Brain pericyte (primary cell): ENCODE measurements at places on chromosomes 12 and 14.

GRCh38 chr12:56631790-56632700 lies 1.9 kb upstream of the BAZ2A start:
- no peak for DNase-seq

DNA sequence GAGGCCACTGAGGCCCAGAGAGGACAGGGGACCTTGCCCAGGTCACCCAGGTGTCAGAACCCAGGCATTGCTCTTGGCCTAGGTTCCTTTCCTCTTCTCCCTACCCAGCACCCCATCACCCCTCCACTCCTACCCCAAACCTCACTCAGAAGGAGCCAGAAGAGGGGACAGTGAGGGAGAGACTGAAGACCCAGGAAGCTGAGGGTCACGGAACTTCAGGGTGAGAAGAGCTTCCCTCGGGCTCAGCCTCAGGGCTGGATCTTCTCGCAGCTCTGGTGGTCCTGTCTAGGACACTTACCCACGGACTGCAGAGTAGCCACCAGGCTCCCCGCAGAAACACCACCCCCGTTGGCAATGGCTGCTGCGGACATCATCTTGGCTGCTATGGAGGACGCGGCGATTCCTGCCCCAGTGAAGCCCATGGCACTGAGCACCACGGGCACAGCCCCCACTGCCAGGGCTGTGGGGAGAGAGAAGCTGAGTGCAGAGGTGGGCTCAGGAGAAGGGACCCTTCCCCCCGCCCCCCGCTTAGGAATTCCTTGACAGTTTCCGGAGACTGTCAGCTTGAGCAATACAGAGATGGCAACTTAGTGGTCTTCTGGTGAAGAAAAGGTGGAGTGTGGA lies 1.1 kb downstream of the IFI27L2 start:
- DNase-seq: no peak

DNA sequence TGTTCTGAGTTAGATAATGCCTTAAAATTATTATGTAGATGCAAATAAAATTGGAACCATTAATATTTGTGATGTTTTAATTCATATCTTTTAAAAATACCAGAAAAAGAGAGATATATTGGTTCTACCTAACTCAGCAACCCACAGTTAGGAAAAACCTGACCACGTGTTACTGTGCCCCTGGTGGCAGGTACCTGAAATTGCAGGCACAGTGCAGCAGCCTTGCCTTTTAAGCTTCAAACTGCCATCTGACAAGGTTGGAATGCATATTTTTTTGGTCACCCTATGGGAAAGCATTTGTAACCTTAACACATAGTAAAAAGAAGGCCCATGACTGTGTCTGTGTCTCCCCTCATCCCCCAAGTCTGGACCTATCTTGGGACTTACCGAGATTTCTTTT lies 109.4 kb upstream of the NOS1 start:
- no peak for DNase-seq

- no peak for DNase-seq
These were observed 20.4 kb upstream of the LRTM2 start for GRCh38 chr12:1799882-1800400.

- no peak for DNase-seq
These were observed 782.5 kb downstream of the TMTC2 start for GRCh38 chr12:83468988-83469908.

DNA sequence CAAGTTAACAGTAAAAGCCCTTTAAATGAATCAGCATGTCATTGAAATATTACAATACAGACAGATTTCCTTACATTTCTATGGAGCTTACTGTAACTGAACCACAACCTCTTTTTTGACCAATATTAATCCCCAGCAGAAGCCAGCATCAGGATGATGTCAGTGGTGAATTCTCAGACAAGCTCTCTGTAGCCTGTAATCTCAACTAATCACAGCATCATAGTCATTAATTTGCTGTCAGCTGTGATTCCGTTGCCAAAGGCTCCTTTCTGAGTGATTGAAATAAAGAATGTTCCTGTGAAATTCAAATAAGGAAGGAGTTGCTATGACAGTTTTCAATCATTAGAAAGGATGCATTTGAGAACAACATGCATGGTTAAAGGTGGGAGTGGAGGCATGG lies 323.1 kb downstream of the PDZRN4 start:
- DNase-seq: no peak

GRCh38 chr14:86787717-86788116 lies 1205.3 kb downstream of the GALC start:
- no peak for DNase-seq

DNA sequence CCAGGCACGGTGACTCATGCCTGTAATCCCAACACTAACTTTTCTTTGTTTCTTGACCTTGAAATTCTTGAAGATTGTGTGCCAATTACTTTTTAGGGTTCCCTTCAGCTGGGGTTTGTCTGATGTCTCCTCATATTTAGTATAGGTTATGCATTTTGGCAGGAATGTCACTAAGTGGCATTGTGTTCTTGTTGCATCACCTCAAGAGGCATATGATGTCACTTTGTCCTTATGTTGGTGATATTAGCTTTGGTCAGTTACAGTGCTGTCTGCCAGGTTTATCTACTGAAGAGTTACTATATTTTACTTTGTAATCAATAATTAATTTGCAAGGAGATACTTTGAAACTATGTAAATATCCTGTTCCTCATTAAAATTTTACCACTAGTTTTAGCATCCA lies 61.0 kb upstream of the BTG1 start:
- no peak for DNase-seq

DNA sequence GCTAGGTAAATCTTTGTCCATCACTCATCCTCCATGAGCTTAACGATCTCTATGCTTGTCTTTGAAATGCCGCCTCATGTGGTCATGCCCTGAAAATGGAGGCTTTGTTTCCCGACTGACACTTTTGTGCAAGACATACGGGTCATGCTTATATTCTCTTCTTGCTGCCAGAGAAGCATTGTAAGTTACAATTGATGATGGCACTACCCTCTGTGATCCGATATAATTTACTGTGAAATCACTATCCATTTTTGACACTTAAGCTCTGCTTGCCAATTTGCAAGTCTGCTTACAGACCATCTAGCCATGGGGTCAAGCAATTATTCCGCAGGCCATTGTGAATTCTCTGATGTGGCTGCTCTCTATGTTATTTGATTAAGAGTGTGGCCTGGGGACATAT lies 650.0 kb downstream of the FLRT2 start:
- DNase-seq: no peak

DNA sequence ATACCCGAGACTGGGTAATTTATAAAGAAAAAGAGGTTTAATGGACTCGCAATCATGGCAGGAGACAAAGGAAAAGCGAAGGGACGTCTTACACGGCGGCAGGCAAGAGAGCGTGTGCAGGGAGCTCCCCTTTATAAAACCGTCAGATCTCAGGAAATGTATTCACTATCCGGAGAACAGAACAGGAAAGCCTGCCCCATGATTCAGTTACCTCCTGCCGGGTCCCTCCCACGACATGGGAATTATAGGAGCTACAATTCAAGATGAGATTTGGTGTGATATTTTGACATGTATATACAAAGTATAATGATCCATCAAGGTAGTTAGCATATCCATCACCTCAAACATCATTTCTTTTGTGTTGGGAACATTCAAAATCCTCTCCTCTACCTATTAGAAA lies 2.3 kb upstream of the CDCA4 start:
- no peak for DNase-seq

DNA sequence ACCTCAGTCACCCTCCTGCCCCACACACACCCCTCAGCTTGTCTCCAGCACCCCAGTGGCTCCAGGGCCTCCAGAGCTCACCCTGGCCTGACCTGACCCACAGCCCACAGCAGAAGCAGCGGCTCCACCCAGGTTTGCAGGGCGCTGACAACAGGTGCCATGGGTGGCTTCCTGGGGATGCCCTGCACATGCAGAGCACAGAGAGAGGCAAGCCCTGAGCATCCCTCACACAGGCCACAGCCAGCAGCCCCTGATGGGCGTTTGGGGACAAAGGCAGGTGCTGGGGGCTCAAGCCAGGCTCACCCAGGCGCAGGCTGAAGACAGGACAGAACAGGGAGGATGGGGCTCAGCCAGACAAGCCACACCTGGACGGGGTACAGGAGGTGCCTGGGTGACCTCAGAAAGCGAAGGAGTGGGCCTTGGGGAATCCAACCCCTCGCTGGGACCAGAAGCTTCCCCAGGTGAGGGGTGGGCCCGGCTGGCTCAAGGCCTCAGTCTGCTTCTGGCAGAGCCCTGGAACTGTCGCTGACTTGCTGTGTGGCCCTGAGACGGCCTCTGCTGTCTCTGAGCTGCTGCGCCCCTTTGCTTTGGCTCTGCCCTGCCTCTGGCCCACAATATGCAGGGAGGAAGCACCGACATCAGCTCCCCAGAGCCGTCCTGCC lies 10.6 kb downstream of the ARL6IP4 start:
- DNase-seq: no peak

GRCh38 chr14:84442521-84442920 lies 1087.4 kb upstream of the FLRT2 start:
- no peak for DNase-seq

DNA sequence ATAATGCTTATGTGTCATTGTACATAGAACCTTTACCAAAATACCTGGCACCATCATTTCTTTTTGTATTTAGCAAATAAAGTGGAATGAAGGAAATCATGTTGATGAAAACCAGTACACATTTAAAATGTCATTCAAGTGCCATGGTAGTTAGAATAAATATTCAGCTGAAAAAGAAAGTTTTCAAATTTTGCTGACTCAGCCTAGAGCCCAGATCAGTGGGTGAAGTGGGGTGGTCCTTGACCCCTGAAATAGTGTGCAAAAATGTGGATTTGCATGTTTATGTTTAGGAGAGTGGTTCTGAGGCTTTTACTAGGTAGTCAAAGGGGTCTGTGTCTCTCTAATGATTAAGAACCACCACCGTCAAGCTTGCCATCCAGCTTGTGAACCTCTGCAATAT lies 418.7 kb downstream of the ETNK1 start:
- no peak for DNase-seq

- no peak for DNase-seq
These were observed 2.1 kb downstream of the CFAP73 start for GRCh38 chr12:113151655-113152054.

- DNase-seq: no peak
These were observed 35.8 kb downstream of the FBXO34 start for GRCh38 chr14:55306938-55307589.
